ENCODE measurements at places on chromosomes 12 and 14.

DNA sequence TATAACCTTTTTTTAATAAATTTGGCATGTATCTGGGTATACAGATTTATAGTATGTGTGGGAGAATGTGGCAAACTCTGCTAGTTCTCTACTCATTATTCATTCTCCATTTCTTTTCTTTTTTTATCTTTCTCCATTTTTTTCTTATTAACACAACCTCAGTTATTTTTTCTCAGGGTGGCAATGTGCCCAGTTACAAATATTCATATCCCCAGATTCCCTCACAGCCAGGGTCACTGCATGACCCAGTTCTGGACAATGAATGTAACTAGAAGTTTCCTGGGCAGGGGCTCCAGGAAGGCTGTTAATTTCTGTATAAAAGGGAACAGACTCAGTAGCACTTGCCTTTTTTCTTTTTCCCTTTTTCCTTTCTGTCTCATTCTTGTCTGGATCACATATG, 95.6 kb downstream of the VCPKMT start:
- no peak for DNase-seq

DNA sequence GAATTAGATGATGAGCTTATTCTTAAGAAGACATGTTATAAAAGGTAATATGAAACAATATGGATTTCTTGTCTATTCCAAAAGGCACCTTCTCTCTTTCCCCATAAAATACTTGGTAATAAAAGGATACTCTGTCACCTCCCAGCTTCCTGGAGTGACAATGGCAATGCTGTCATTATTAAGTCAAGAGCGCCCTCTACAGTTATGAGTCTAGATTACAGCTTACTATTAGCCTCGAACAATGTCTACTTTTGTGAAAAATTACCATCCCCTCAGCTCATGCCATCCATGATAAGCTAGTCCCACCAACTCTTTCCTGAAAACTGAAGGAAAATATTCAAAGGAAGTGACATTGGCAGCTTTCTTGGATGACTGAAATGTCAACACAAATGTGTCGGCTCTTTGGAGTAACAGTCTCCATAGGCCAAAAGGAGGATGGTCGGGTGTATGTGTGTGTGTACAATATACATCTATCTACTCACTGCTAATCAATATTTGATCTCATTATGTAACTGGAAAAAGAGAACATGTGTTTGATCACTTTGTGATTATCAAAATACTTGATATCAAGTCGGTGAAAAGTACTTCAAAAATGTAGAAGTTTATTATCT, 48.7 kb upstream of the CDKN3 start:
- DNase-seq: peak; percentile 47

- DNase-seq: no peak
Measured at GRCh38 chr12:52046859-52047258, 4.4 kb upstream of the NR4A1 start.

- peak; percentile 80 for DNase-seq
Measured at GRCh38 chr12:111056618-111057521, 136.5 kb upstream of the MYL2 start.

GRCh38 chr12:15544589-15544988, 222.3 kb downstream of the PTPRO start:
- no peak for DNase-seq

- no peak for DNase-seq
Measured at GRCh38 chr14:28766469-28766955, at the start of gene FOXG1. TSS of gene FOXG1 (plus strand) at chr14:28766787. CDS start at chr14:28767280, 493 bp downstream.

GRCh38 chr12:2355604-2356003, 302.8 kb downstream of the CACNA1C start:
- no peak for DNase-seq

DNA sequence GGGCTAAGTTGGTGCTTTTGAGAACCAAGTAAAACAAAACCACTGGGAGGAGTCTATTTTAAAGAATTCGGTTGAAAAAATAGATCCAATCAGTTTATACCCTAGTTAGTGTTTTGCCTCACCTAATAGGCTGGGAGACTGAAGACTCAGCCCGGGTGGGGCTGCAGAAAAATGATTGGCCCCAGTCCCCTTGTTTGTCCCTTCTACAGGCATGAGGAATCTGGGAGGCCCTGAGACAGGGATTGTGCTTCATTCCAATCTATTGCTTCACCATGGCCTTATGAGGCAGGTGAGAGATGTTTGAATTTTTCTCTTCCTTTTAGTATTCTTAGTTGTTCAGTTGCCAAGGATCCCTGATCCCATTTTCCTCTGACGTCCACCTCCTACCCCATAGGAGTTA, 1.8 kb upstream of the RAB5B start:
- DNase-seq: no peak

GRCh38 chr12:111757361-111758119, 9.2 kb upstream of the ALDH2 start:
- DNase-seq: peak; percentile 17

GRCh38 chr14:63677891-63678379, 36.3 kb upstream of the WDR89 start:
- DNase-seq: no peak

GRCh38 chr14:97705976-97706375, 908.8 kb downstream of the VRK1 start:
- peak; percentile 37 for DNase-seq

- DNase-seq: no peak
Measured at GRCh38 chr14:57823015-57823660, 42.8 kb downstream of the SLC35F4 start.

DNA sequence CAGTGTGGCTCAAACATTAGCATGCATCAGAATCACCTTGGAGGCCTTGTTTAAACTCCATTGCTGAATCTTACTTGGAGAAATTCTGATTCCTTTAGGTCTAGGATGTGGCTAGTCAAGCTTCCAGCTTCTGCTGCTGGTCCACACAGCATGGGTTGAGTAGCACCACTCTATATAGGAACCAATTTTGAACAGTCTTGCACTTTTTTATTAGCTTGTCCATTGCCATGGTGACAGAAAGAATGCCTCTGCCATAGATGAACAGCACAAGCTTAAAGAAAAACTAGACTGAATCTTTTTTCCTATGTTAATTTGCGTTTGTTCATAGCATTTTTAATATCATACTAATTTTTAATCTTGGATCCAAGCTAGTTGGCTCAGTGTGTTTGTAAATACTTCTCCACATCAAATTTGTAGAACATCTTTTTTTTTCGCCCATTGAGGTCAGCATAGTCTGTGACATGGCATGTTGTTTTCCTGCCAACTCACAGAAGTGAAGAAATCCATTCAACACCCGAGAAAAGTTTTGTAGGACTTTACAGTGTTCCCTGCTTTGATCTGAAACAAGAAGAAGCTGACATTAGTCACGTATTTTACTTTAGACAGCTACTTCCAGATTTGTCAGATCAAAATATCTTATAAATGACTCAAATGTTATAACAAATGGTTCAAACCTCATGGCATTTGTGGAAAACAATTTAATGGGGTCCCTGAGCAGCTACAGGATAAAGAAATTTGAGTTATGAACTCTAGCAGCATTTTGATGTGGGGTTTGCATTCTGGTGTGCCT, 438.8 kb downstream of the EGLN3 start:
- no peak for DNase-seq

DNA sequence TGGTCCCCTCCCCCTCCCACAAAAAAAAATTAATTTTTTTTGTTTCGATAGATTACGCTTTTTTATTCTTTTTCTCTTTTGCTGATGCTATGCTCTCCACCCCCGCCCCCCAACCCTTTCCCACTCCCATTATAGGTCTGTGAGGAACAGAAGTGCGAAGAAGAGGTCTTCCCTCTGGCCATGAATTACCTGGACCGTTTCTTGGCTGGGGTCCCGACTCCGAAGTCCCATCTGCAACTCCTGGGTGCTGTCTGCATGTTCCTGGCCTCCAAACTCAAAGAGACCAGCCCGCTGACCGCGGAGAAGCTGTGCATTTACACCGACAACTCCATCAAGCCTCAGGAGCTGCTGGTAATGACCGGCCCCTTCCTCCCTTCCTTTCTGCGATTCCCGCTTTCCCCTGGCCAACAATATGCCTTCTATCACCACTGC, 2.3 kb downstream of the CCND2 start:
- DNase-seq: no peak

DNA sequence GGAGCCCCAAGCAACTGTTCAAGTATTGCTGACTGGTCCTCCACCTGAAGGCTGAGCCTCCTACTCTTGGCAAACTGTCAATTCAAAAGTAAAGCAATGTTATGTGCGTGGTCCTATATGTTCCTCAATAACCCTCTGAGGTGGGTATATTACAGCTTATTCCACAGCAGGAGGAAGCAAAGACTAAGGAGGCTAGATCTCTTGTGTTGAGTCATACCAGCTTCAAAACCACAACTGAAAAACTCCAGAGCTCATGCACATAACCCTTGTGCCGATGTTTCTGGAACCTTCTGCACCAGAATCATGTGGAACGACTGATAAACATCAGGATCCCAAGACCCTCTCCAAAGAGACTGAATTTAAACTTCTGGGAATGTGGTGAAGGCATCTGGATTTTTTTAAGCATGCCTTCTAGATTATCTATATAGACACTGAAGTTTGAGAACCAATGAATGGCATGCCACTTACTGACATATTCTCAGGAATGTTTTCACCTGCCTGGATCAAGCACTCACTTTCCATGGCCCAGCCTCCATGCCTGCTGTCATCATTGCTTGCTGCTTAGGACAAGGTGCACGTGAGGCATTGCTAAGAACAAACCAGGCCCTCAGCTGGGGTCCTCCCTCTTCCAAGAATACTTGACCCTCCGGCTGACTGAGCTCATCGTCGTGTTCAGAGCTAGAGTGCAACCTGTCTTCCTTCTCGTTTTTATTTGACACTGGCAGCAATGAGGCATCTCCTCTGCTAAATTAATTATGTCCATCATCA, 194.7 kb downstream of the BCL11B start:
- DNase-seq: peak; percentile 26

DNA sequence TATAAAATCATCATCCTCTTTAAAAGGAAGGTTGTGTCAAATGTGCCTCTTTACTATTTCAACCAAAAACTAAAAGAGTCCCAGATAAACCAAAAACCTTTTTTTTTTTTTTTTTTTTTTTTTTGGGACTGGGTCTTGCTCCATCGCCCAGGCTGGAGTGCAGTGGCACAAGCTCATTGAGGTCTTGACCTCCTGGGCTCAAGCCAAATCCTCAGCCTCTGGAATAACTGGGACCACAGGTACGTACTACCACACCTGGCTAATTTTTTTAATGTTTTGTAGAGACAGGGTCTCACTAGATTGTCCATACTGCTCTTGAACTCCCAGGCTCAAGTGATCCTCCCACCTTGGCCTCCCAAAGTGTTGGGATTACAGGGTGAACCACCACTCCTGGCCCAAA, 16.4 kb upstream of the SELPLG start:
- no peak for DNase-seq

DNA sequence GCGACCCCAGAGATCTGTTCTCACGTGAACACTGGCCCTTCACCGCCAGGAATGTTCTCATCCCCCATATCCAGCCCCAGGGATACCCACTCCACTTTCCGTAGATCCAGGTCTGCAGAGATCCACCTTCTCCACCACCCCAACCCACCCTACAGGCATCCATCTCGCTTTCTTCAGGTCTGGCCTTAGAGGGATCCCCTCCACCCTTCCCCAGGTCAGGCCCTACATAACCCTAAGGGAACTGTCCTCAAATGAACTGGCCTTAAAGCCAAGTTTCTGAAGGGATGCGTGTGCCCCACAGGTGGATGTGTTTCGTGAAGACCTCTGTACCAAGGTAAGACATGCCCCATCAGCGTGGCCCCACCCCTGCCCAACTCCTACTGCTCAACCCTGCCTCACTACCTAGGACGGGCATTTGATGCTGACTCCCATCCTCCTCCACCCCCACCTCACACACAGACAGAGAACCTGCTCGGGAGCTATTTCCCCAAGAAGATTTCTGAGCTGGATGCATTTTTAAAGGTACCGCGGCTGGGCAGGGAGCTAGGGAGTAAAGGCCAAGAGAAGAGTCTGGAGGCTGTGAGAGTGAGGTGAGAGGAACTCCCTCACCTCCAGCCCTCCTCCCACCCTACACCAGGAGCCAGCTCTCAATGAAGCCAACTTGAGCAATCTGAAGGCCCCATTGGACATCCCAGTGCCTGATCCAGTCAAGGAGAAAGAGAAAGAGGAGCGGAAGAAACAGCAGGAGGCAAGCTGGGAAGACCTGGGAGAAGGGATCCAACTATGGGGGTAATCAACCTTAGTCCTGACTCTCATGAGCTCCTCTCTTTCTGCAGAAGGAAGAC, 912 bp downstream of the PSME1 start:
- peak; percentile 32 for DNase-seq

GRCh38 chr12:28017873-28018255, 45.3 kb upstream of the PTHLH start:
- DNase-seq: no peak

GRCh38 chr12:49889361-49890095, 14.2 kb downstream of the FAIM2 start:
- DNase-seq: no peak

GRCh38 chr14:24508155-24508840, at the start of gene CMA1:
TSS of gene CMA1 (minus strand) at chr14:24508265. CDS start at chr14:24508235, 30 bp downstream.
- peak; percentile 15 for DNase-seq

DNA sequence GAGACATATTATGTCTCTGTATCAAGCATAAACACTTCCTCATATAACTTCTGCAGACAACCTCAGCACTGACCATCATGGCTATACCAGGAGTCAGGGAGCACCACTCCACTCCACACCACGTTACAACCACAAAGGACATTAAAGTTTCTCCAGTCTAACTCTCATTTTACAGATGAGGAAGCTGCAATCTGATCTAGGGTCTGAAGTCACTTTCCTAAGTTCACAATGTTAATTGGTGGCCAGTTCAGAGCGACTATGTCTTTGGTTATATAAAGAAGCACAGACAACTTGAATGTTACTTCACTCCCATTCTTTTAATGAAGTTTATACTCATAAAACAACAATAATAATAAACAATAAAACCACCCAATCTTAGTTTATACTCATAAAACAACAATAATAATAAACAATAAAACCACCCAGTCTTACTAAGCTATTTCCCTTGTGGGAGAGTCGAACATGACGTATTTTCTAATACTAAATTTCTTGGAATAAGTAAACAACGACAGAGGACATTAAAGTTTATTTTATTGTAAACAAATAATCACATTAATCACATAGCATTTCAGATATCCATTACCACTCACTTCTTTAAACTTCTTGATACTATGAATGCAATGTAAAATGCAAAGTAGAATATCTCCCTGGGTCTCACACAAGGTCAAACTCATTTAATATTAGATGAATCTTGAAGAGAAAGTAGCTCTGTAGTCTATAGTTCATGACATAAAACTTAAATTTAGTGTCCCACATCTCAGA, 72.4 kb upstream of the SSTR1 start:
- no peak for DNase-seq

DNA sequence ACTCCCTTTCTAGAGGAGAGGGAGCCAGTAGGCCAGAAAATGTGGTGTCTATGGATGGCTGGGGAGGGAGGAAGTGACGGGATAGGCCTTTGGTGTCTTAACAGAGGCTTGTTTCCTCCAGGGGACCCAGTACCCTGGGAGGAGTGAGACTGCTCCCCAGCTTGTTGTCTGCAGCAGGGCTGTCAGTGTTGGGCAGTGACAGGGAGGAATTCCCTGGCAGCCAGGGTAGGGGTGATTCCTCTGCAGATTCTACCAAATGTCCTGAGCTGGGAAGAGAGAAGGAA, 64.0 kb downstream of the GALNT16 start:
- DNase-seq: no peak

- DNase-seq: no peak
Measured at GRCh38 chr12:85363382-85364190, 83.6 kb downstream of the ALX1 start.

GRCh38 chr12:3622021-3622821, 130.7 kb downstream of the CRACR2A start:
- DNase-seq: peak; percentile 73

GRCh38 chr14:104582005-104582404, 2.4 kb downstream of the C14orf180 start:
- no peak for DNase-seq

- no peak for DNase-seq
Measured at GRCh38 chr12:113392520-113392919, 11.2 kb downstream of the SDS start.
